ENCODE measurements at places on chromosomes 3 and 15.

DNA sequence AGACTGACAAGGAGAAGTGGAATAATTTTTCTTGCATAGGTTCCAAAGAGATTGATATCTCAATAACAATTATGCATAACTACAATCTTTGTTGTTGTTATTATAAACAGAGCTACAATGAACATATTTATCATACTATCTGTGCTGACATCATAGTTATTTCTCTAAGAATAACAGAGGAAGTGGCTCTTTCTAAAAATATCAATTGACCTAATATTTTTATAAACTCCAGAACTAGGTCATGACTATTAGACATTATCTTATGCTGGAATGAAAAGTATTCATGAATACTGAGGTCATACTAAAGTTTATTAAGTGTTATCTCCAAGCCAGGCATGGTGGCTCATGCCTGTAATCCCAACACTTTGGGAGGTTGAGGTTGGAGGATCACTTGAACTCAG is 114.1 kb downstream of the DCLK3 start:
- no peak for DNase-seq

- DNase-seq: no peak
Observed at GRCh38 chr3:52904552-52904951, 7.2 kb upstream of the STIMATE start.

- DNase-seq: no peak
Observed at GRCh38 chr3:99330924-99331532, 307.4 kb upstream of the COL8A1 start.

DNA sequence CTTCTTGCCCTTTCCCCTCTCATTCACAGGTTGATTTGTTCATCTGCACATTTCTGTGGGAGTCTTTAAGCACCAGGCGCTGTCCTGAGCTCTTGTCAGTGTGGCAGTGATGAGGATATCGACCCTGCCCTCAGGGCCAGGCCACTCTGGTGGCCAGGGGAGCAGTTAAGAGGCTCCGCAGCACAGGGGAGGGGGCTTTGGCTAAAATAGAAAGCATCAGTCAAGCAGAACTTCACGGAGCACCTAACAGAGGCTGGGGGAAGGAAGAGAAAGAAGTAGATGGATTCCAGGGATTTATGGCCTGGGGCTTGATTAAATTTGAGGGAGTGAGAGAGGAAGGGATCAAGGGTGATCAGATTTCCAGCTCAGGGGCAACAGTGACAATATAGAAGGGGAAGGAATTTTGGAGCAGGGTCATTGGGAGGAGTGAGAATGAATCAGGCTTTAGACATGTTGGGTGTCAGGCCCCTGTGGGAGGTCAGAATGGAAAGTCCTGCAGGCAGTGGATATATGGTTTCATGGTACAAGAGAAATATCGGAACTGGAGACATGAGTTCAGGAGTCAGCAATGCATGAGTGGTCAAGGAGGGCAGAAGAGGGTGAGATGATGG is 73.0 kb upstream of the GLCE start:
- no peak for DNase-seq

DNA sequence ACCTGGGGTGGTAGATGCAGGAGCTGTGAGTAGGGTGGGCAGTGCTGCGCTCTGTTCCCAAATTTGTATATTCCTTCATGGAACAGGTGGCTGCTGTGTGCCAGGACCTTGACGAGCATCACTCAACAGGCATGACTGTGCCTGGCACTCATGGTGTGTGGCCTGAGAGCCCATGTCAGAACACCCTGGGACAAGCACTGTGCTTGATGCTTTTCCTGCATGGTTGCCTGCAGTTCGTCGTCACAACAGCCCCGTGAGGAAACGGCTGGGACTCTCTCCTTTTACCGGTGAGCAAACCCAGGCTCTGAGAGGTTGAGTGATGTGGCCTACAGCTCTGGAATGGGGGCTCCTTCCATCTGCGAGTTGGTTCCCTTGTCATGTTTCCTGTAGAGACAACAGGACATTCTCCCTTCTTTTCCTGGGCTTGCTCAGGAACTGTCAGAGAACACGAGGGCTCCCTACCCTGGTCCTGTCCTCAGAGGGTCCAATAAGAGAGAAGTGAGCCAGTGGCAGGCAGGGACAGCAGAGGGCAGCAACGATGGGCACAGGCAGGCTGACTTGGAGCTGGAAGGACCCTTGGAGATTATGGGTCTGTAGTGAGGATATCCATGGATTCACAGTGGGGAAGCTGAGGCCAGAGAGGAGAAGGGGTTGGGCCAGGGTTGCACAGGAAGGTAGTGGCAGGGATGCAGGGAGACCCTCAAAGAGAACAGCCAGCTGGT is 37.4 kb downstream of the PRKCD start:
- DNase-seq: no peak

DNA sequence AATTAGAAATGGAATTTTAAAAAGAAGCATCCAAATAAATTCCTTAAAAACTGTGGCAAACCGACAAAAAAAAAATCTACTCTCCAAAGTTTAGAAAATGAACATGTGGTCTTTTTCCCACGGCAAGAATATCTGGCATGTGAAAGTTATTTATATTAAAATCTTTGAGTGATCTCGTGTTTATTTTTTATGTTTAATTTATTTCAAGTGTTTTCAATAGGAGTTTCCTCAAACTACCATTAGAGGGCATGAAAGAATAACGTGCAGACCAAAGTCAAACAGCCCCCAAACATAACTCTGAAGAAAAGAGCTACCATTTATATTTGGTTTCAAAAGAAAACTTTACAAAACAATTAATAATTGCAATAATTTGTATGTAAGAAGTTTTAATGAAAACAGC is 286.4 kb downstream of the ZIC4 start:
- no peak for DNase-seq

GRCh38 chr3:21017115-21017852 is 733.7 kb downstream of the ZNF385D start:
- no peak for DNase-seq

GRCh38 chr15:95975212-95975611 is 355.3 kb upstream of the NR2F2 start:
- no peak for DNase-seq

- DNase-seq: no peak
Observed at GRCh38 chr3:8001712-8002111, 499.9 kb upstream of the LMCD1 start.

- DNase-seq: no peak
Observed at GRCh38 chr15:63752075-63752684, 81.6 kb downstream of the HERC1 start.

DNA sequence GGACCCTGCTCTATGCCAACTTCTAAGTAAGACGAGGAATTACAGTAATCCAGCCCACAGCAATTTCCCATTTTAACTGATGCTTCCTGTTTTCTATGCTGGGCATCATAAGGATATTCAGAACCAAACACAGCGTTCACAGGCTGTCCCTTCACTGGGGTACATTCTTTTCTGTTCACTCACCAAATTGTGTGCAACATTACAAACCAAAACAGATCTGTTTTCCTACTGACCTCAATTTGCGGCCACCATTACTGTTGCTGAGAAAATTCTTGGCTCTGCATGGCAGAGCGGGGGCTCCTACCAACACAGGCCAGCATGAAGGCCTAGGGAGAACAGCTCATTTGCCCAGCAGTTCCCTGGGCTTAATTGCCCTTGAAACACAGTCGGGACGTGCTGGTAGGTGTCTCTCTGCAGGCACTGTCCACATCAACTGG is 76.5 kb downstream of the MYO1E start:
- DNase-seq: no peak

DNA sequence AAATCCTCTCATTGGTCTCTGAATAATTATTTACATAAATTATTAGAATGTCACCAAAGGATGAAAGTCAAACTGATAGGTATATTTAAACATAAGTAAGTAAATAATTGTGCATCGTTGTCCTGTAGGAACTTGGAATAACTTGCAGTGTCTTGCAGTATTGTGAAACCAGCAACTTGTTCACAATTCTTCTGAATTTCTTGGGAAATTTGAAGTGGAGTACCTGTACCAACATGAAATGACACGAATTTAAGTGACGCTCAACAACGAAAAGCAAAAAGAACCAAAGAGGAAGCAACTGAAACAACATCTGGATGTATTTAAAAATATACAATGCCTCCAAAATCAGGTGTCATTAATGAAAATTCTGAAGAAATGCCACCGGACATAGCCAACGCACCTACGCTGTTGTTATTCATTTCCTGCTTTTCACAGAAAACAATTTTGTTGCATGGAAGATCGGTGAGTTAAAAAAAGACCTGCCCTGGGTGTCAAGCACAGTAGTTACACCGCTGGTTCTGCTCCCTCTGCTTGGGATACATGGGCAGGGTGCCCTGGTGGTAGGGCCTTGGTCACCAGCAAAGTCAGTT is 112.5 kb downstream of the RPLP1 start:
- no peak for DNase-seq

DNA sequence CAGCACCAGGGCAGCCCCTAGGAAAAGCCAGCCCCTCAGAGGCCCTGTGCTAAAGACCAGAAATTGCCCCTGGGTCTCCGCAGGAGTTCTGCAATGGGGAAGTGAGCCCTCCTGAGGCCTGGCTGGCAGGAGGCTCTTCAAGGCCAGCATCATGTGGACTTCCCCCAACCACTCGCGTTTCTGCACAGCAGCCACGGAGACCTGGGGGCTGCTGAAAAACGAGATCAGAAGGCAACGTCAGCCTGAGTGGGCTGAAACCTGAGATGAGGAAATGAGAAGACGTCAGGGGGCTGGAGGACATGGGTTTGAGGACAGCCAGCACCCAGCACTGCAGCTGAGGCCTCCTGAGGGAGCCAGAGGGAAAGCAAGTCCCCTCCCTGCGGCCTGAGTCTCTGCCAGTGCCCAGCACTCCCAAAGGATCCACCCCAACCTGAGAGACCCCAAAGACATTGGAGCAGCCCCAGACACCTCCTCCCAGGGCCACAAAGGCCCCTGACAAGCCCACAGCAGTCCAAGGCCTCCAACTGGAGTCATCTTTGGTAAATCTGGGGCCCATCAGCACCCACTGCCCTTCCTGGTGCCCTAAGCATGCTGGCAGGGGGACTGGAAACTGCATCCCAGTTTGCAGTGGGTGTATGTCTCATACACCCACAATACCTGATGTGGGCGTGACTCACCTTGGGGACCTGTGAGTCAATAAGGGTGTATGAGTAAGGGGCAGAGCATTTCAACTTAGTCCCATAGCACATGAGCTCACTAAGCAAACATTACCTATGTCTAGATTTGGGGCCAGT is 29.2 kb upstream of the CYP11A1 start:
- no peak for DNase-seq

GRCh38 chr3:139529662-139530061 is 9.9 kb downstream of the RBP1 start:
- DNase-seq: no peak

- DNase-seq: no peak
Observed at GRCh38 chr3:157429708-157430107, 6.9 kb upstream of the PTX3 start.

DNA sequence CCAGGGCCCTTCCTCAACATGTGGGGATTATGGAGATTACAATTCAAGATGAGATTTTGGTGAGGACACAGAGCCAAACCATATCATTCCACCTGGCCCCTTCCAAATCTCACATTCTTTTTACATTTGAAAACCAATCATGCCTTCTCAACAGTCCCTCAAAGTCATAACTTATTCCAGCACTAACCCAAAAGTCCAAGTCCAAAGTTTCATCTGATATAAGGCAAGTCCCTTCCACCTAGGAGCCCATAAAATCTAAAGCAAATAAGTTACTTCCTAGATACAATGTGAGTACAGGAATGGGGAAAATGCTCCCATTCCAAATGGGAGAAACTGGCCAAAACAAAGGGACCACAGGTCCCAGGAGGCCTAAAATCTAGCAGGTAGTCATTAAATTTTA is 309.5 kb upstream of the SLITRK3 start:
- no peak for DNase-seq

- DNase-seq: no peak
Observed at GRCh38 chr3:169390271-169390670, 273.2 kb downstream of the MECOM start.

DNA sequence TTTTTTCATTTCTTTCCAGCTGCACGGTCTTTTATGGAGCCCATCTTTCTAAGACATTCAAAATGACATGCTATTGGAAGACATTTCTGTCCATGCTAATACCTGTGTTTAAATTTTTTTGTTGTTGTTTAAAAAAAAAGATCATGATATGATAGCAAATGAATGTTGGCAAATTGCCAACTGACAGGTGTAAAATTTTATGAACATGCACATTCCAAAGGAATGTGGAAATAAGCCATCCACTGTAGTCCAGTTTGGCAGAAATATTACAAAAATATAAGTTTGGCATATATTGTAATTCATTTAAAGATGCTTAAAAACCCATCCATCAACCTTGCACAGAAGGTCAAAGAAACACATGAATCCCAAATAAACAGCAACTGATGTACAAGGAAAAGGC is 75.6 kb upstream of the WNT5A start:
- no peak for DNase-seq

- DNase-seq: no peak
Observed at GRCh38 chr3:178966299-178967176, 105.1 kb downstream of the ZMAT3 start.

GRCh38 chr3:193378706-193379105 is at the start of gene ATP13A5:
Gene ATP13A5 (minus strand): TSS chr3:193378753. CDS start chr3:193378725, 28 bp downstream.
- DNase-seq: no peak

DNA sequence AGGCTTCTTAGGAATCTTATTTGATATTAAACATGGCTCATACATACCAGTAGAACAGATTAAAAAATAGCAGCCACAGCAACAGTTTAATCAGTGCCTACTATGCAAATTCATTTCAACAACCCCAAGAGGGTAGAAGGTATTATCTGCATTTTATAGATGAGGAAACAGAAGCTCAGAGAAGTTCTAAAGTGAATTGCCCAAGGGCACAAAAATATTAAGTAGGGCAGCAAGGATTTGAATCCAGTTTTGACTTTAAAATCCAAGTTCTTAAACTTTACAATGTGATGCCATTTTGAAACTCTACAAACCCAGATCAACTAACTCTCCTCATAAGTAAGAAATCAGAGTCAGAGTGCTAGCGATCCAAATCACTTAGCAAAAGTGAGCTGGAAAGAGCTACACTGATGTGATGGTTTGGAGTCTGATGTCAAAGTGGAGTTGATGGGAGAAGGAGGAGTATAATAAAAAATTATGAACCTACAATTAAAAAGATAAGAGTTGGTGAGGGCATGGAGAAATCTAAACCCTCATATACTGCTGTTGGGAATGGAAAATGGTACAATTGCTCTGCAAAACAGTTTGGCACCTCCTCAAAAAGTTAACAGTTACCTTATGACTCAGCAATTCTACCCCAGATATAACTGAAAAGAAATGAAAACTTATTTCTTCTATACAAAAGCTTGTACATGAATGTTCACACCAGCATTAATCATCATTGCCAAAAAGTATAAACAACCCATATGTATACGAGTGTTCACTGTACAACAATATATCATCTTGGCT is 51.0 kb upstream of the PLXND1 start:
- no peak for DNase-seq

DNA sequence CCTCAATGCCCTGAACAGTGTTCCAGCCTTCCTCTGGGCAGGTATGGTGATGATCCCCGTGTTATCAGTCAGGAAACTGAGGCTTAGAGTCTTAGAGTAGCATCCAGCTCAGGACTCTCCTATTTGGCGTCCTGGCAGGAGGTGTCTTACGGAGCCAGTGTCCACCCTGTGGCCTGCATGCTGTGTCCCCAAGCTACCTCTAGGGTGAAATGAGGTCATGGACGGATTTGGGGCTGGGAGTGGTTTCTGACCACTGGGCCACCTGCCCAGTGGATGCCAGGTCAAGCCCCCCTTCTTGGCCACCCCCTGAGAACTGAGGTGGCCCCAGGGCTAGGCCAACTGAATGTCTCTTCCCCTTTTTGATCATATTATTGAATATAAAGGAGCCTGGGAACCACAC is 27.2 kb upstream of the SLC6A6 start:
- no peak for DNase-seq
